ENCODE measurements at places on chromosomes 2 and 18.

- no peak for DNase-seq
Observed at GRCh38 chr2:64128943-64129391, 15.3 kb downstream of the PELI1 start.

DNA sequence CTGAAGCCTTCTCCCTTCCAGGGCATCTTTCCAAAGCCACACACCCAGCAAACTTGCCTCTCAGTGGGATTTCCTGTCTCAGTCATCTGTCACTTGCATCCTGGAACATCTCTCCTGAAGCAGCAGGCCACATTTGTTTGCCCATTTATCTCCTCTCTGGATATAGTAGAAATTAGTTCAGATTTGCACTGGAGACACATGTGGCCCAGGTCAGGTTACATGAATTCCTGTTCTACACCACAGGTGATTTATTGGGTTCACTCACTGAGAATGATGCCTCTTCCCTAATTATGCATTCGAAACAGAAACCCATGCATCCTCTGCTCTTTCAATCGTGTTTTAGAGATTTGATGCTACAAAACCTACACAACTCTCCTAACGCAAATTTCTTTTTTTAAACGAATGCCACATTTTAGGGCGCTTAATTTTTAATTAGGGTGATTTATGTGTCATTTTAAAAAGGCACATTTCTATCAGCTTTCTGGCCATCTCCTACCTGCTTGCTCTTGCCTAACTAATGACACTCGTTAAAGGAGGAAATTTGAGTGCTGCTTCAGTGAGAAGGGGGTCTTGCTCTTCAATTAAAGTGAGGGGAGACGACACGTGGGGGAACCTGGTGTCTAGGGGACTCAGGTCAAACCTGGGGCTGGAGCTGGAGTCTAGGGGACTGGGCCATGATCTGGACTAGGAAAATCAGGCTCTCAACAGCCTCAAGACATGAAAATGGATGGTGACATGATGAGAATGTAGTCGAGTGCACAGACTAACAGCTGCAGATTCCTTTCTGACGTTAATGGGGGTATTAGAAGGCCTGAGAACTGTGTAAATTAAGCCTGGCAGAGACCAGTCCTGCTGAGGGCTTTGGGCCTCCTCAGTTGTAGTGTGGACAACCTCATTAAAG, 221.4 kb downstream of the CLIP4 start:
- DNase-seq, result no peak

DNA sequence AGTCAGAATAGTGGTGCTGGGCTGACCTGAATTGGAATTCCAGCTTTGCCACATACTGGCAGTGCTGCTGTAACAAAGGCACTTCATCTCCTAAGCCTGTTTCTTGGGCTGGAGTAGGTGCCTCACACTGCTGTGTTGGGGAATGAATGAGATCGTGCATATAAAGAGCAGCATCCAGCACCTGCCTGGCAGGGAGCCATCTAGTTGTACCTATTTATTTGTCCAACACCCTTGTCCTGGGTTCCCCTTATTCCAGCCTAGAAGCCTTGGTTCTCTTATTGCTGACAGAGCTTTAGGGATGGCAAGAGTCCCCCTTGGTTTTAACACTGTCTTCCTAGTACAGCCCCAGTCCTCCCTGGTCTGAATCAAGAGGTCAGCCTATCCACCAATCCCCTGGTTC, 275.3 kb upstream of the RAB12 start:
- DNase-seq, result no peak

DNA sequence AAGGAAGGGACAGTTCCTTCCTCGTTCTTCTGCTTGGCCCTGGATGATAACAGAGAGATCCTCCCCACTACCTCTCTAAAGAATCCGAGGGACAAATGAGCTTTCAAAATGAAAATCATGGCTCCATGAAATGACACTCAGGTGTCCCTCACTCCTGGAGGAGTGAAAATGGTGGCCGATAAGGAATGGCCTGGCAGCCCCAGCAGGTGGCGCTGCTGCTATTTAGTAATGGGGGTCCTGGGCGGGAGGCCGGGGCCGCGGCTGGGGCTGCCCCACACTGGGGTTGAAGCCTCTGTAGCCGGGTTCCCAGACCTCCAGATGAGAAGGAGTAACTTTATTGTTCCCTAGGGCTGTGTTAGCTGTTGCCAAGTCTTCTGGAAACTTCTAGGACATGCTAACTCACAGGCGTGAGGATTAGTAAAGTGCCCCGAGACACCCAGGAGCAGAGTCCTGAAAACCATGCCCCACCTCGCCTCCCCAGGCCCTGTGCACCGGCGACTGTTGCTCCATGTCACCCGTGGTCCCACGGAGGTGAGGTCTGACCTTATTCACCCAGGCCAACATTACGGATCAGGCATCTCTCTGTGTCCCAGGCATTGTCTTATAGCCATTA, 138.0 kb downstream of the CTIF start:
- DNase-seq, result peak; percentile 62

- no peak for DNase-seq
Observed at GRCh38 chr2:168948621-168949212, 47.6 kb downstream of the G6PC2 start.

DNA sequence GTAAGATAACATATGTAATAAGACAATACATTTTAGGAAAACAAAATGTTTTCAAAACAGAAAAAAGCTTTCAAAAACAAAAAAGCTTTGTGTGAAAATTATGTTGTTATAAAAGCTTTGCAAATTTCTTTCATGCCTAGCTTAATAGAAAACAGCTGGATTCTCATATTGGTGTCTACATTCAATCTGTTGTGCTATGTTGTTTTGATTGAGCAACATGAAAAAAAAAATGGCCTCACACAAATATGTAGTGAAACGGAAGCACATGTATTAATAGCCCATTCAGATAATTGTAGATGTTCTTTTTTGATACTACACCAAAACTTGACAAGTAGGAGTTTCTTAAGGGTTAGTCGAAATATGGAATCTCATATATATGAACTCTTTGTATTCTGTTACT, 197.5 kb downstream of the ZEB2 start:
- no peak for DNase-seq
